ENCODE measurements at places on chromosomes 3 and 15. TPM values are rescaled to one million over a fixed set of nuclear protein-coding genes. Genes with fewer than 3 reads are reported as not detected.

The ANKRD34C gene
- not detected for total RNA-seq

The PGBD4 gene
- total RNA-seq: 0.67 TPM

The SCAANT1 gene
- not detected for total RNA-seq

The DENND4A gene
- total RNA-seq: 8.2 TPM

The KLHL18 gene
- 14.0 TPM for total RNA-seq

The GOLGA8O gene
- total RNA-seq: not detected

The PIERCE2 gene
- 2.4 TPM for total RNA-seq

The MASP1 gene
- total RNA-seq: 1.8 TPM

The NEK10 gene
- total RNA-seq: 0.34 TPM

The GOLGA6A gene
- not detected for total RNA-seq

The MYO5A gene
- 18.5 TPM for total RNA-seq

The SPRED1 gene
- total RNA-seq: 14.0 TPM

The PCBP4 gene
- 61.7 TPM for total RNA-seq

The CAPN3 gene
- 0.50 TPM for total RNA-seq

The ZNF662 gene
- 1.0 TPM for total RNA-seq

The REC114 gene
- not detected for total RNA-seq

The IDH2 gene
- total RNA-seq: 97.3 TPM

The A4GNT gene
- not detected for total RNA-seq

The ZPLD1 gene
- total RNA-seq: not detected

The MRPL46 gene
- total RNA-seq: 23.0 TPM

The CHRFAM7A gene
- not detected for total RNA-seq

The PARP6 gene
- total RNA-seq: 11.8 TPM

The RPP14 gene
- 8.2 TPM for total RNA-seq

The TGM4 gene
- 0.15 TPM for total RNA-seq

The SEMA3F gene
- 40.2 TPM for total RNA-seq

The TM6SF1 gene
- total RNA-seq: 4.2 TPM

The PAQR9 gene
- not detected for total RNA-seq

The CXCR6 gene
- not detected for total RNA-seq

The MAP4 gene
- total RNA-seq: 141 TPM

The NIPA2 gene
- total RNA-seq: 62.2 TPM

The IGDCC3 gene
- total RNA-seq: under 0.01 TPM
